ENCODE measurements at places on chromosomes 5 and 9.

DNA sequence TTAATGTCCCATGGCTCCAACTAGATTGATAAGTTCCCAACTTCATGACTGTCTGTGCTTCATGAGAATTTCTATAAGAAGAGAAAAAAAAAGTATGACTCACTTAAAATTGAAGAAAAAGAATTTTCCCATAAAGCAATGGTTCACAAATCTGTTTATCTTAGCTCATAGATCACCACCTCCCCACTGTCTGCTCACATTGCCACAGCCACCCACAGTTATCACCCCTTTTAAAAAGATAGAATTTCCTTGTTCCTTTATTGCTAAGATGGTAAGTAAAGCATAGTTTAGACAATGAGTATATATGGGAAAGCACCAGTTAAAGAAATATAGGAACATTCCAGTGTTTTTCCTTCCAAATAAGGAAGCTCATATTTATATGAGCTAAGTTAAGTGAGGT is 67.1 kb downstream of the ALDH7A1 start:
- no peak for DNase-seq

GRCh38 chr9:130430734-130431535 is 13.8 kb upstream of the ASS1 start:
- no peak for DNase-seq

- no peak for DNase-seq
Observed at GRCh38 chr9:12790883-12791282, 16.1 kb downstream of the LURAP1L start.

DNA sequence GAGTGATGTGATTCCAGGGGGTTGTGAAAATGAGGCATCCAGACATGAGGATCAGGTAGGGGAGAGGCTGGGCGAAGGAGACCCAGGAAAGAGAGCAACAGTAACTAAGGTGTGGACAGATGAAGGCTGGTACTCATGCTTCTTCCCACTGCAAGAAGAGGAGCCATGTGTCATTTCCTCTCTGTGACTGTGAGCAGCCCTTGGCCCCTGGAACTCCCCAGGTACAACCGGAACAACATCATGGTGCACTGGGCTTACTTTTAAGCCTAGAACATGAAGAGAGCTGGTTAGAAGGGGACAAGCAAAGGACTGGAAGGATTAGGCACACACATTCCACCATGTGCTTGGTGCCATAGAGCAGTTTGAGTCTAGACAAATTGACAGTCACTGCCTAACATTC is 10.9 kb upstream of the IL12B start:
- no peak for DNase-seq

DNA sequence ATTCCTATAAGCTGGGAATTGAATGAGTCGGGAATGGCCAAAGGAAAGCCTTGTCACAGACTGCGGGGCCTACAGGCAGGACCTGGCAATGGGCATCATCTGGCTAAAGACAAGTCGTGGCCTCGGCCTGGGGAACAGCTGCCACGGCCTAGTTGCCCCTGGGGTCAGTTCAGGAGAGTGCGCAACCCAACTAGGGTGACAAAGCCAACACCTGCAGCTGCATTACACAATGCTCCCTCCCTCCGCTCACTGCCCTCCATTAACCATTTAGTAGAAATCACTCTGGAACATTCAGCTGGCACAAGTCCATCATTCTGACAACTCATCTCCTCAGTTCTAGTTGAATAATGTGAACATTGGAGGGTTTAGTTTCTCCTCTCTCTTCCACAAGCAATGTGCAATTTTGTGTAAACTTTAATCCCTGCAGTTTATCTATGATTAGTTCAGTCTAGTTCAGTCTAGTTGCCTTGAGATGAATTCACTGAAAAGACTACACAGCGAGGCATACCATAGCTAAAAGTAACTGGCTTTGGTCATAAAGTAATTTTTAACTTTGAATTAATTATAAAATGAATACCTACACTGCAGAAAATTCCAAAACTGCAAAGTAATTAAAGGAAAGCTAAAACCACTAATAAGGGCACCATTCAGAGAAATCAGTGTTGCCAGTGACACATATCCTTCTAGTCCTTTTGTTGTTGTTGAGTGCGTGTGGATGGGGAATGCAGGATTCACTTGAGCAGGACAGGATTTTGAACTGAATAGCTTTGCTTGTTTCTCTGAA is 5.1 kb downstream of the GLDC start:
- no peak for DNase-seq

DNA sequence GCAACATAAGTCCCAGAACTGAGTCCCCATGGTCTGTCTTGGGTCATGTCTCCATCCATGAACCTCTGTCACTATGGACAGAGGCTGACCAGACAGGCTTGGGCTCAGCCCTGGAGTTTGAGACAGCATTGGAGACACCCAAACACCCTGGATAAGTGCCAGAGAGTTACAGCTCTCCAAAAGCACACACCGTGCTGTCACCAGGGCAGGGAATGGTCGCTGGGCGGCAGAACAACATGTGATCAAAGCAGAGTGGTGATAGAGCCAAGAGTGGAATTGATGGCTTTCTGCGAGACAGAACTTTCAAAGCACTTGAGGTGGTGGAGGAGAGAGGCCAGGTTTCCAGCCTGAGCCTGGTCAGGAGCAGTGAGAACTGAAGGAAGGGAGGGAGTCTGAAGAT is 50.1 kb downstream of the DRD1 start:
- no peak for DNase-seq

- DNase-seq: no peak
Observed at GRCh38 chr9:79565245-79565644, 6.5 kb upstream of the TLE4 start.

- no peak for DNase-seq
Observed at GRCh38 chr9:84137968-84138367, 157.4 kb downstream of the RMI1 start.

DNA sequence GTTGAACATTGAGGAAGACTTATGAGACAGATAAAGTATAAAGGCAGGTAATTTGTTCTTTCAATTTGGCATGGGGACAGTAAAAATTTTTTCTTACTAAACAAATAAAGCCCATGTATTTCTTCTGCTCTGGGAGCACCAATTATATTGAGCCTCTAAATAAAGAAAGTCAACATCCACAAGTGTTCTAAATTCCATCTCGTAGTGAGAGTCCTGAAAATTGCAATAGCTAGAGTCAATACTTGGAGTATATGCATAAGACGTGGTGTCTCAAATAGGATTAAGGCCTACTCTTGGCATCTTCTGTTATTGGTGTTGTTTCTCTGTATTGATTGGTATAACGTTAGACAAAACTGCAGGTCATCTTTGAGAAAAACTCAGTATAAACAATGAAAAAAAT is 120.5 kb upstream of the CDKN2B start:
- no peak for DNase-seq

DNA sequence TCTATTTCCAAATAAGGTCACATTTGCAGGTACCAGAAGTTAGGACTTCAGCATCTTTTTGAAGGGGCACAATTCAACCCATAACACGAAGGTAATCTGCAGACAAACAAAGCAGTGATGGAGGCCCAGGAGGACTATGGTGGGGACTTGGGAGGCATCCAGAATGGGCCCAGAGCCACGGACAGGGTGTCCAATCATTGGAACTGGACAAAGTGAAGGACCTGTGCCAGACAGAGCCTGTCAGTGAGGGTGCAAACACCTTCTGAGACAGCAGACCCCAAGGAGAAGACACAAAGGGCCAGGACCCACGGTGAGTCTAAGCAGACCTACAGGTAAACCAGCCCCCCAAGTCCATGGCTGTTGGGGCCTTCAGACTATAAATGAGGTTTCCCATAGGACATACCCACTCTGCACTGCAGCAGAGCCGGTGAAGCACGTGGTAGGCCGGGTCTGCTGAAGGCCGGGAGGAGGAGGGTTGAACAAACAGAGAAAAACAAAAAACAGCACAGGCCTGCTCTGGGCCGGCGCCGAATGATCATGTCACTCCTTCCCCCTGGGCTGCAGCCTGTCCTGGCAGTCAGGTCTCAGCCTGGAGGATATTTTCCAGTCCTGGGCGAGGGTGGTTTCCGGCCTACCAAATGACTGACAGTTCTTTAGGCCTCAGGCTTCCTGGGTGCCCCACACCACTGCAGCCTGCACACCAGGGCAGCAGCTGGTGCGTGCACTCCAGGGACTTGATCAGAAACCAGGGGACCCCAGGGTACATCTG is 84.4 kb downstream of the COL23A1 start:
- DNase-seq: no peak

GRCh38 chr9:114124138-114124537 is 25.0 kb upstream of the KIF12 start:
- no peak for DNase-seq

DNA sequence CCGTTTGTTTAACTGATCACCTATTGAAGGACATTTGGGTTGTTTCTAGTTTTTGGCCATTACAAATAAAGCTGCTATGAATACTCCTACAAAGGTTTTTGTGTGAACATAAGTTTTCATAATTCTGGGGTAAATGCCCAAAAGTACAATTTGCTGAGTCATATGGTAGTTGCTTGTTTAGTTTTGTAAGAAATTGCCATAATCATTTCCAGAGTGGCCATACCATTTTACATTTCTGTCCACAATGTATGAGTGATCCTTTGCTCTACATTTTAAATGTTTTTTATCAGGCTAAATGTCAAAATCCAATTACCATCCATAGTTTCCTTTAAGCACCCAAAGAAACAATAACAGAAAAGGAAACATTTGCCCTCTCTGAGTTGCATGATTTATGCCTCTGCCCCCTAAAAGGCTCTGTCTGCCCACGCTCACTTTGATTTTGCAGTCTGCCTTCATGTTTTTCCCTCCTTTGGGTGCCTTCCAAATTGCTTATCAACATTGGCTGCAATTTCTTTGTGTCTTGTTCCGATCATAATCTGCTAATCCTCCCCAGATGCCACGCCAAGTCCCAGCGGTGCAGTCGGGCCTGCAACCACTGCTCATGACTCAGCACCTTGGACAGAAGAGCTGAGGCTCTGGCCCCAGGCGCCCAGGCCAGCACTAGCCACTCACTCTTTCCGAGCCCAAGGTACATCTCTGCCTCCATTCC is 339.2 kb downstream of the PIK3R1 start:
- DNase-seq: no peak

GRCh38 chr9:134242706-134243105 is 78.3 kb upstream of the RNU6ATAC start:
- DNase-seq: no peak

DNA sequence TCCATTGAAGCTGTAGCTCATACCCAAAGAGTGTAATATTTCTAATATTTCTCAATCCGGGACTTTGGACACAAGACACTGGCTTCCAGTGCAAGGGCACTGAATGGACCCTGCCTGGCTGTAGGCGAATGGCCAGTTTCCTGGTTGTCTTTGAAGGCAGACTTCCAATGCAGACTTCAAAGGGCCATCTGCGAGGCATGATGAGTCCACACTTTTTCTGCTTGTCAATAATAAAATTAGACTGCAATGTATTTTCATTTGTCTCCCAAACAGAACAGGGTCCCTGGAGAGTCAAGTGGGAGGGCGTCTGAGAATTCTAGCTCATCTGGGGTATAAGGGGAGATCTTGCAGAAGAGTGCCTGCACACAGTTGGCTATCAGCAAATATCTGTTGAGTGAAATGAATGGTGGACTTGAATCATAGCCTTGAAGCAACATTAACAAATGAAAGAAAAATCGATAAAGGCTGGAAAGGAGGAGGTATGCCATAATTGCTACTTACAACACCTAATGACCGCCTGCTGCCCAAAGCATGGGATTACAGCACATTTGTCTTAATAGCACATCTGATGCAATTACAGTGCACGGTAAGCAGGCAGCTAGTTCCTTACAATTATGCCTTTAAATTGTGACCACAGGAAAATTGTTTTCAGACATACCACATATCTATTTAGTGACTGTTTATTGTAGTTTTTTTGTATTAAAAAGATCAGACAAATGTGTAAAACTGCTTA is 137.5 kb downstream of the ARHGEF28 start:
- DNase-seq: no peak

DNA sequence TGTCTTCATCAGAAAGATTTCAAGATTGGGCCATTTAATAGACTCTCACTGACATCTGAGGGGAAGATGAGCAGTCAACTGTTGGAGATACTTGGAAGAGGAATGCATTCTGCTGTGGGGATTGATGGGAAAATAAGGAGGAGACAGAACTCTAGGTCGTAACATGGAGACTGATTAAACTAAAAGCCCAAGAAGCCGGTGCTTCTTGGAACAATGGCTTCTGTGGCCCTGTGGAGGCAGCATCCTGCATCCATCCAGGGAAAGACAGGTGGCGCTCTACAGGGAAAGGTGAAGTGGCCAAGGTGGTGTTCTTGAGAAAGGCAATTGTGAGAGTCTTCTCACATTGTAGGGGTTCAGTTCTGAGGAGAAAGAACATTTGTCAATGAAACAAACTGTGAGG is 31.3 kb downstream of the ZFAND5 start:
- no peak for DNase-seq

DNA sequence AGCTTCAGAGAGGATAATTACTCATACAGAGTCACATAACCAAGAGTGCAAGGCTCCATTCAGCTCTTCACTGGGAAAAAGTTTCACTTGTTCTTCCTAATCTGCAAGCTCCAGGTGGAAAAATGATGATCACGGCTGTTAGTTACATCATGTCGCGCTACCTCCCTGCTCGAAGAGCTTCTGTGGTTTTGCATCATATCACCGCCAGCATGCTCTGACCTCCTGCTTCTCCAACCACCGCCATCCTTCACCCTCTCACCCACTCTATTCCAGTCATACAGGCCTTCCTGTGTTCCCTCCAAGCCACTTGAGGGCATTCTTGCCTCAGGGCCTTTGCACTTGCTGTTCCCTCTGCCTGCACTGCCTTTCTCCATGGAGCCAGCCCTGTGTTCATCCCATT is 47.1 kb downstream of the COL27A1 start:
- DNase-seq: no peak

GRCh38 chr5:144139586-144139985 is 30.9 kb downstream of the YIPF5 start:
- DNase-seq: no peak

- DNase-seq: no peak
Observed at GRCh38 chr5:115374057-115374775, 77.8 kb upstream of the CCDC112 start.

- DNase-seq: no peak
Observed at GRCh38 chr5:98705841-98706240, 67.6 kb upstream of the RGMB start.
